ENCODE measurements at places on chromosomes 12 and 14.

DNA sequence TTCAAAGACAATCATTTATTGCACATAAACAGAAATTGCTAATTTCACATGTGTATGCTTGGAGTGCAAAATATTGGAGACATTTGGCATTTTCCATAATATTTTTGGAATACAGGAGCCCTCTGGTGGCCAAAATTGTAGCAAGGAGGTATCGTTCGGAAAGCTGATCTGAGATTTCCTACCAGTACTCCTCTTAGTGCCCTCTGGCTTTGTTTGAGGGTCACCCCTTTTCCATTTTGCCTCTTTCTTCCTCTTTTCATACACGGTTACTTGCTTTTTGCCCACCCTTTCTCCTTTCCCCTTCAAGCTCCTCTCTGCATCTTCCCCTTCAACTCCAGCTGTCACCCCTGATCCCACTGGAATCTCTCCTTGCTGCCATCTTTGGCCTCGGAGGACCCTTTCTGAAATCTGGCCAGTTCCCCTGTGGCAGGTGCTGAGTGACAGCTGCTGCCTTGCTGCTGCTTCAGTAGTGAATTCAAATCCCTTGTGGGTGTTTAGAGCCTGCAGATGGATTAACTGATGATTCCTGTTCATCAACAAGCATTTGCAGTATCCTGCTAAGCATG is 164.6 kb upstream of the PARP11 start:
- DNase-seq = no peak

GRCh38 chr12:94033101-94033500 is 115.3 kb upstream of the PLXNC1 start:
- no peak for DNase-seq

DNA sequence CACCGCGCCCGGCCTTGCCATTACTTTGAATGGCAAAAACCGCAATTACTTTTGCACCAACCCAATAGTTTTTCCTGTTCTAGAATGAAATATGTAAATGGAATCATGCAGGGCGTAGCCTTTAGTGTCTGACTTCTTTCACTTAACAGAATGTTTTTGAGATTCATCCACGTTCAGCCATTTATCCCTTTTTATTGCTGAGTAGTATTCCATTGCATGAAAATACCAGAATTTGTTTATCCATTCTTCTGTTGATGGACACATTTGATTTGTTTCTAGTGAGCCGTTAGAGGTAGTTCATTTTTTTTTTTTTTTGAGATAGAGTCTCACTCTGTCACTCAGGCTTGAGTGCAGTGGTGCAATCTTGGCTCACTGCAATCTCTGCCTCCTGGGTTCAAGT is 90.6 kb downstream of the SLC25A47 start:
- DNase-seq = no peak

GRCh38 chr12:66879409-66879808 is 200.5 kb upstream of the GRIP1 start:
- no peak for DNase-seq

DNA sequence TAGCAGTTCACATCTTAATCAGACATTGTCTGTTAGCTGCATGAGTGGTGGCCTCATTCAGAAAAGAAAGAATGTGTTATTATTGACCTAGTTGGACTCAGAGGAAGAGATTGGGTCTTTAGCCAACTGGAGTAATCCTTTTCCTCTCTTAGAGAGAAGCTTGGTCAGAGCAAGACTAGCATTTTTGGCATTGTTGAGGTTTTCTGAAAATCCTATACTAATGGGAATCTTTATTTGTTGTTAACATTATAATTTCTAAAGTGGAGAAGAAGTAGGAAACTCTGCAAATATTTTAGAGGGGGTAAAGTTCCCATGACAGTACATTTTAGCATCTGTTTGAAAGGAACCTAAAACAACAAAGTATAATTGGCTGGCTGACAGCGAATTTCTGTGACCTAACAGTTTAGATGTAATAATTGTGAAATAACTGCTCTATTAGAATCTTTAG is 9.7 kb downstream of the TOX4 start:
- DNase-seq = no peak

- DNase-seq = no peak
These were observed 16.8 kb upstream of the ITPK1 start for GRCh38 chr14:93132472-93133065.

DNA sequence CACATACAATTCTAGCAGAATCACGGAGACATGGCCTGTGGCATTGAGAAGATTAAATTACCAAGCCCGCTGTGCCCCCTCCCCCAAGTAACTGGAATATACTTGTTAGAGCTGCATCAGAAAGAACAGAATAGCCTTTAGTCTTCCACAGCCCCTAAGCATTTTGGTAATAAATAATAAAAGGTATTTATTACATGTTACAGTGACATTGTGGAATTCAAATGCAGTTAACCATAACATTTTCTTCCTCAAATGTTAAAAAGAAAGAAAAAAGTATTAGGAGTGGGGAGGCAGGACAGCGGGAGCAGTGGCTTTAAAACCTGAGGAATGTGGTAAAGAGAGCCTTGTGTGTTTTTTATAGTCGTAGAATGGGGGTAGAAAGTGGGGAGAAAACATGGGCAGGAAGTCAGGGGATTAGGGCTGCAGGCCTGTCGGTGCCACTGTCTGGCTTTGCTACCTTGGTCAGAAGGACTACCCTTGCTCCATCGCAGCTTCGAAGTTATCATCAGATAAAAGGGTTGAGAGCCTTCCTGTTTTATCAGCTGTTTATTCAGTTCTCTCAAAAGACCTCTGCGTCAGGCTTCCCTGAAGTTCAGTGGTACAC is 255.9 kb downstream of the MSRB3 start:
- no peak for DNase-seq

DNA sequence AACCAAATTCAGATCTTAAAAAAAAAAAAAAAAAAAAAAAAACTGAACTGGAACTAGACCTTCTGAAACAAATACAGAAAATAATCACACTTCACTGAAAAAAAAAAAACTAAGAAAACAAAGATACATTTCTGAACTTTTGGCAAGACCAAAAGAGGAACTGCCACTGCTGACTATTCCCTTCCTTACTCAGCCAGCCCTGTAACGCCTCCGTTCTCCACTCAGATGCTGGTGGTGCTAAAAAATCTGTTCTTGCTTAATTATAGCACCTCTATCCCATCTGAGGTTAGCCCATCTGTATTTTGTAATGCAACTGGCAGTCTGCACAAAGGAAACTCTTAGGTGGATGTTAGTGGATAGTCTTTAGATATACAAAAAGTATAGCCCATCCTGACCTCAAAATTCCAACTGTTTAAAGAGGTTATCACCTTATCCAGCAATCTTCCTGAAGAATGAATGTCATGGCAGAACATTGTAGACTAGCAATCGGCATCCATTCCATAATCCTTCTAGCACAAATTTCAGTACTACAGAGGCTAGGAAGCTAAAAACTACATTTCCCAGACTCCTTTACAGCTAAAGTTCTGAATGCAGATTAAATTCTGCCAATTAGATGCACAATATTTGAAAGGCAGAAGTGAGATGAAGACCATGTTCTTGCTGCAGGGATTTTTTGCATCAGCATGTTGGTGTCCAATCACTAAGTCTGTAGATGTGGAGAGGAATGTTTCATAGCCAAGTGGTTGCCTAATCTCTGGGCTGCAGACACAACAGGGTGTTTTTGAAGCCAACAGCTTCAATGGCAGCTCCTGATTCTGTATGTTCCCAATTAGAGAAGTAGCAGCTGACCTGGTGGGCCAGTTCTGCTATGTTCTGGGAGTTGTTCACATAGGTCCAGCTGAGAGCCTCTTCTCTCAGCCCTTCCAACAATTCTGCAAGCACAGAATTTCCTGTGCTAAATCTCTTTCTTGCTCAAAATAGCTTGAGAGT is 5.7 kb downstream of the MAP3K9 start:
- no peak for DNase-seq

DNA sequence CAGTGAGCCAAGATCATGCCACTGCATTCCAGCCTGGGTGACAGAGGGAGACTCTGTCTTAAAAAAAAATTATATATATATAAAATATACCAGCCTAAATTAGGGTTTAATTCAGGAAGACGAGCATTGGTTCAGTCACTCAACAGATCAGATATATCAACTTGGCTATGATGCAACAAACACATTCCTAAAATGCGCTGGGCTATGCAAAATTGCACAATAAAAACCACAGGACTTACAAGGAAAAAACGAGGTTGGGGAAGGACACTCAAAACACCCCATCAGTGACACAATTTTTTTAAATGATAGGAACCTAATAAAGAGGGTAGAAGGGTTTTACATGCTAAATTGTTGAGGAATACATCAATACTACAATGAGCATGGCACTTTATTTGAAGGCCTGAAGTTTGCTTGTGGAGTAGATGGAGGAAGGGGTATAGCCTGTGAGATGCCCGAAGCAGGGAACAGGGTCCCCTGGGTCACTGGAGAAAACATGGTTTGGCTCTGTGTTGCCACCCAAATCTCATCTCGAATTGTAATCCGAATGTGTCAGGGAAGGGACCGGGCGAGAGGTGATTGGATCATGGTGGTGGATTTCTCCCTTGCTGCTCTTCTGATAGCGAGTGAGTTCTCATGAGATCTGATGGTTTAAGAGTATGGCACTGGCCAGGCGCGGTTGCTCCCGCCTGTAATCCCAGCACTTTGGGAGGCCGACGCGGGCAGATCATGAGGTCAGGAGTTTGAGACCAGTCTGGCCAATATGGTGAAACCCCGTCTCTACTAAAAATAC is 71.2 kb downstream of the TNFAIP2 start:
- no peak for DNase-seq

- DNase-seq = no peak
These were observed 40.6 kb upstream of the TAS2R42 start for GRCh38 chr12:11227373-11227772.

DNA sequence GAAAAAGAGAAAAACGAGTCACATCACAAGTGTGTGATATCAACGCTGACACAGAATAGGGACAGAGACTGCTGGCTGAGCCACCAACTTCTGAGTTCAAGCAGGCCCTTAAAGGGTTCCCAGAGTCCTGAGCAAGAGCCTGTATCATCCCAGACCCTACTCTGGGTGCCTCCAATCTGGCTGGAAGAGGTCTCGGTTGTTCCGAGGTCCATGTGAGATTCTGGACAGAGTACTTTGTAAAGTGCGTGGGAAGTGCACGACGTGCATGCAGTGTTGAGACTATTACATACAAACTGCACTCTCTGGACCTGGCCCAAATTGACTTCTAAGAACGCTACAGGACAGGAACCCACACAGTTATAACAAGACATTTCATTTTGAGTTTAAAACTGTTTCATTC is 40.6 kb downstream of the MOK start:
- DNase-seq = no peak

All from GOT3 (cell line).